CD4-positive, alpha-beta T cell treated with Interleukin-4 for 4 hours (primary cell): ENCODE measurements at places on chromosomes 16 and 17.

DNA sequence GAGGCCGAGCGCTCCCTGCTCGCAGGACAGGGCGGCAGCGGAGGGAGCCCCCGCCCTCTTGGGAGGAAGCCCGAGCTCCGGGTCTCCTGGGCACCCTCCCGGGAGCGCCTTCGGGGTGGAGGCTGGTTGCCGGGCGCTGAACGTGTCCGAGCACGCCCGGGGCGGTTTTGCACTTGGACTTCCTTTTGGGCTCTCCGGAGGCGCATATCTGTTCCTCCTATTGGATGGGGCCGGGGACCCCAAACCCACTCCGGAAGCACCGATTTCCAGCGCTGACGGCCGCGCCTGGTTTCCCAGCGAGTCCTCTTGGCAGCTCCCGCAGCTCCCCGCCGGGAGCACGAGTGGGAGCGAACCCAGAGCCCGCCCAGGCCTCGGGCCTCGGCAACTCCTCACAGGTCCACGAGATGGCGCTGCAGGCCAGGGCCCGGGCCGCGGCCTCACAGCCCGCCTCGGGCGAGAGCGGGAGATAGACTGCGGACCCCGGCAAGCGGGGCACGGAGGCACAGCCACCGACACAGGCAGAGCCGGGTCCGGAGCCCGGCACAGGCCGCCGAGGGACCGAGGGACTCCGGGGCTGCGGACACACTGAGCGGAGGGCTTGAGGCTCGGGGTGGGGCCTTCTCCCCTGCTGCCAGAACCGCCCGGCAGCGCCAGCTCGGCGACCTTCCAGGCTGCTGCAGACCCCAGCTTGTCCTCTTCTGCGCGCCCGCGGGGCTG lies 12.7 kb downstream of the TBX2 start:
- DNase-seq: peak; percentile 65

- DNase-seq: no peak
Observed at GRCh38 chr16:69328854-69329316, 1.5 kb downstream of the PDF start.

DNA sequence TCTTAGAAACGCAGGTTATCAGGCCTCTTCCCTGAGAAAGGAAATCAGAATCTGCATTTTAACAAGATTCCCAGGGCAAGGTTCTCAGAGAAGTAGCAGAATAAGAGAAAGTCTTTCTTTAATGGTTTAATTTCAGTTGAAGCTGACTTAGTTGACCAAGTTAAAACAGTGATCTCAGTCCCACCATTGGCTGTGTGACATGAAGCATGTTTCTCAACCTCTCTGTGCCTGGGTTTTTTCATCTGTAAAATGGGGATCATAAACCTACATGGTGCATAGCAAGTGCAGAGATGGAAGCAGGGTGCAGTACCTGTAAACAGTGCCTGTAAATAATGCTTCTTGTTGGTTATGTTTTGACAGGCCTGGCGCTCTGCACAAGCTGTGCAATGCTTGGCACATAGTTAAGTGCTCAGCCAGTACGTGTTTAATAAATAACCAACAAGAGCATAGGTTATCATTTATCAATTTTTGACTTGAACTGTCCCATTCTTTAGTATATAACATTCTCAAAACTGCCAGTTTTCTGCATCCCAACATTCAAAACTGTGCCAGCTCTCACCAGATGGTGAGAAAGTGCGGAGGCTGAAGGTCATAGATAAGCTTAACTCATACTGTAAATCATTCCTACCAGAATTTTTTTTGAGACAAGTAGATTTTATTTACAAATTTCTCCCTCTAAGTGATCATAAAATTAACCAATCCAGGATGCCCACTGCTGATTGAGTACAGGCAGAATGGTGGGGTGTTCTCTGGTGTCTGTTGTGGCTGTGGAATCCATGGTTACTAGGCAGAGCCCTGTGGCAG lies 6.9 kb downstream of the C17orf67 start:
- no peak for DNase-seq

GRCh38 chr16:27959914-27960313 lies 103.6 kb downstream of the GSG1L start:
- no peak for DNase-seq

DNA sequence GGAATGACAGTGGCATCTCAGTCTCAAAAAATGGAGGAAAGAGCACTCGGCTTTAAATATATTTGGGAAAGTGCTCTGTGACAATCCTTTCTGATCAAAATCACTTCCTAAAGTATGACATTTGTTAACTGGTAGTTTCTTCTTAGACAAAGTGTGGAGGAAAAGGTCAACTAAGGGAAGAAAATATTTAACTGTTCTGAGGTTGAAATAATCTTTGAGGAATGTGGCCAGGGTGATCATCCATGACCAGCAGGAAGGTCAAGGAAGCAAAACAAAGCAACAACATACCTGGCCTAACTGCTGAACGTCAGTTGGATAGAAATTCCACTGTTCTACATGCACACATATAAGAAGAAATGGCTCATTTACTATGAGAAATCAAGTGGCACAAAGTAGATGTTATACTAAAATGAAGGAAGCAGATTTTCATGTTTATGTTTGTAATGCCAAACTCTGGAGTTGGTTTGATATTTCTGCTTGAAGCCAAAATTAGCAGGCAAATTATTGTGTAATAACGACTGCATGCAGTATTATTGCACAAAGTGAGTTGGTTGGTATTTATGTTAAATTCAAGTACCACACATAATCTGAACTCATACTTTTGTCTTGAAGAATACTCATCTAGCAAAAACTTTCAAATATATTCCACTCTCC lies 87.3 kb upstream of the CORO6 start:
- DNase-seq: no peak

- DNase-seq: peak; percentile 66
Observed at GRCh38 chr17:17305281-17305801, 2.2 kb downstream of the NT5M start.

- DNase-seq: no peak
Observed at GRCh38 chr17:4426499-4427208, 7.1 kb upstream of the SPNS3 start.

- no peak for DNase-seq
Observed at GRCh38 chr17:81083125-81083765, 48.3 kb downstream of the BAIAP2 start.

DNA sequence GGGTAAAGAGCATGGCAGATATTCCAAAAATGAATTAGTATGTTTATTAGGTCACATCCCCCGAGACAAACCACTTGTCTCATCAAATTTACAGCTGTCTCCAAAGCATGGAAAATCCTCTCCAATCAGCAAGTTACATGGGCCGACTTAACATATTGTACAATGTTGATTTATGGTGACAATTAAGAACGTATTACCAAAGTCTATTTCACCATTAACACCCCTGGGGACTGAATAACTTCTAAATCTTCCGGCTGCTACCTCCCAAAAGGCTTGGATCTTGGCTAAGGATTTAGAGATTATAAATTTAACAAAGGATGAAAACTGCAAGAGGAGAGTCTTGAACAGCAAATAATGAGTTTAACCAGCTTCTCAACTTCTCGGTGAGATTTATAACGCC lies 311.9 kb downstream of the NPIPA8 start:
- DNase-seq: no peak

GRCh38 chr17:9424071-9424640 lies 151.5 kb downstream of the STX8 start:
- no peak for DNase-seq

GRCh38 chr16:14070555-14070876 lies 603 bp upstream of the MRTFB start:
- DNase-seq: no peak
